Breast epithelium (tissue), 4 donors: ENCODE measurements at places on chromosomes 2 and 18. TPM values are rescaled to one million over a fixed set of nuclear protein-coding genes. Genes with fewer than 3 reads are reported as not detected.

TTR gene
- not detected for total RNA-seq

OLA1 gene
- 69.1 TPM for total RNA-seq

GRCh38 chr2:145066151-145066661 is 546.3 kb upstream of the ZEB2 start:
- H3K27ac ChIP-seq = peak overlapping the region; percentile 80
- H3K36me3 ChIP-seq = no peaks in the 10 kb centered on the region
- no peaks in the 10 kb centered on the region for H3K27me3 ChIP-seq
- DNase-seq = no peak
- H3K4me3 ChIP-seq = no peak overlapping the region

DNA sequence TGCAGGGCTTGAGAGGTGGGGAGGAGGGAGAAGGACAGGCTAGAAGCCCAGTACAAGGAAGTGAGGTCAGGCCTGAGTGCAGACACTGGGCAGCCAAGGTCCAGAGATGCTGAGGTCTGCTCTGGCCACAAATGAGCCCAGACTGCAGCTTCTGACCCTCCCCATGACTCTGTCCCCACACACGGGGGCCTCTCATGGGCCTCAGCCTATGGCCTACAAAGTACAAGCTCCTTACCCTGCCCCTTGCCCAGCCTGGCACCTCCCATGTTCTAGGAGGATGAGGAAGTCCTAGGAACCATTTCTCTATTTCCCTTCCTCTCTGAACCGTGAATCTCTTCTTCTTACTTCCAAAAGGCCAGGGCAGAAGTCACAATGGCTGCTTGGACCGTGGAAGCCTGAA is 193.8 kb downstream of the ANKRD30B start:
- no peaks in the 10 kb centered on the region for H3K4me1 ChIP-seq
- H3K4me3 ChIP-seq = no peak overlapping the region
- H3K27ac ChIP-seq = no peak overlapping the region
- H3K36me3 ChIP-seq = no peaks in the 10 kb centered on the region

GRCh38 chr2:178066324-178066723 is 6.3 kb downstream of the PDE11A start:
- no peak overlapping the region for H3K4me3 ChIP-seq
- no peaks in the 10 kb centered on the region for H3K4me1 ChIP-seq
- H3K27me3 ChIP-seq = no peaks in the 10 kb centered on the region
- H3K36me3 ChIP-seq = no peaks in the 10 kb centered on the region
- no peak for DNase-seq

- H3K4me1 ChIP-seq = peaks cover 14% of the 10 kb centered on the region
- no peaks in the 10 kb centered on the region for H3K36me3 ChIP-seq
- H3K27ac ChIP-seq = peak overlapping the region; percentile 84
- peak overlapping the region; percentile 3 for H3K4me3 ChIP-seq
- H3K27me3 ChIP-seq = no peaks in the 10 kb centered on the region
- DNase-seq = no peak
These were observed 17.7 kb upstream of the SP3 start for GRCh38 chr2:173982918-173983317.
